ENCODE measurements at places on chromosomes 2 and 18.

DNA sequence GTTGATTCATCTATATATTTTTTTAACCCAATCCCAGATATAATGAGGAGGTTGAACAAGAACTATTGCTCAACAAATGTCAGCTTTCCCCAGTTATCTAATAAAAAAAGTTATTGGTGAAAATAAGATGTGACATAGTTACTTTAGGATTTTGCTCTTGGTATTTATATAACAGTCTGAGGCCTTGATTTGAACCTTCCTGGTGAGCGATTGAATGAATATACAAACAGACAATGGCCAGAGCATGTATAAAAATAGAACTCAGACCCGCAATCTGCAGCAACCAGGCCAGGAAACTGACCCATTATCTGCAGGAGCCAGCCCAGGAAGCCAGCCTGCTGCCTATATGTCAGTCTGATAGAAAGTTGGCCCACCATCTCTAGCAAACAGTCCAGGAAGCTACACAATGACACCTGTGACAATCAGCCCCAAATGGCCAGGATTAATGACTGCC, 81.6 kb downstream of the HS6ST1 start:
- DNase-seq = no peak

DNA sequence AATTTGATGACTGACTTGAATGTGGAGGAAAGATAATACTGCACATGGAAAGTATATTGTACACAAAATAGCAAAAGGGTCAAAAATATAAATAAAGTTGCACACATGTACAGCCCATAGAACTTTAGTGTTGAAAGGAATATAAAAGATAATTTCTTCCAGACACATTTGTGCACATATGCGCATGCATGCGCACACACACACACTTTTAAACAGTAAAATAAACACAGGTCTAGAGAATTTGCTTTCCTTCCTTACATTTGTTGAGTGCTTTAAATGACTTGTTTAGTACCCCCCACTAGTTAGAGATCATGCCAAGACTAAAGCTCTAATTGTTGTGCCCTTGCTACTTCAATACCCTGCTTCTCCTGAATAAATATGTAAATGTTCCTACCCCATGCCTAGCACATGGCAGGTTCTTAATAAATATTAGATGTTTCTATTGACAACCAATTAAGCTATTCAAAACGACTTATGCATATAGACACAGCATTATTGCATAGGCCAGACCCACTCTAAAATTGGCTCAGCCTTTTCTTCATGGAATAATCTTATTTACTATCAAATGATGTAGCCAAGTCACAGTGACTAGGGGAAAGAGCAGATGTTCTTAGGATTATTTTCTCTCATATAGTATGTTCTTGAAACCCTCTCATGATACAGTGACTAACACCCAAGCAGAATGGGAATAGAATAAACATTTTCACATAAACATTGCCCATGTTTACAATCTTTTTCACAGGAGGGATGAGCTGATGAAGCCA, 165.5 kb upstream of the ACVR2A start:
- no peak for DNase-seq

DNA sequence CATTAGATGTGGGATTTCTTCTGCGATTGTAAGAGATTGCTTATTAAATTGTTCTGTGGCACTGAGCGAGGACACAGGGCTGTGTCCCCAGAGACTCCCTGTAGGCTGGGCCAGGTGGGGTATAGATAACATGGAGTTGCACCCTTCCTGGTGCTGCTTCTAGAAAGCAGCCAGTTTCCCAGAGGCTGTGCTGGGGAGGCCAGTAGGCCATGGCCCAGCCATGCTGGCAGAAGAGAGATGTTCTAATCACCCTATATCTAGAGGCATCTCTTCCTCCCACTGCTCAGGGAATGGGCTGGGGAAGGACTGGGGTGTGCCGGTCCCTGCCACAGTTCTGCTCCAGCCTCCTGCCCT, 66.9 kb downstream of the HS1BP3 start:
- no peak for DNase-seq

GRCh38 chr2:77325395-77325794, 196.8 kb downstream of the LRRTM4 start:
- no peak for DNase-seq

DNA sequence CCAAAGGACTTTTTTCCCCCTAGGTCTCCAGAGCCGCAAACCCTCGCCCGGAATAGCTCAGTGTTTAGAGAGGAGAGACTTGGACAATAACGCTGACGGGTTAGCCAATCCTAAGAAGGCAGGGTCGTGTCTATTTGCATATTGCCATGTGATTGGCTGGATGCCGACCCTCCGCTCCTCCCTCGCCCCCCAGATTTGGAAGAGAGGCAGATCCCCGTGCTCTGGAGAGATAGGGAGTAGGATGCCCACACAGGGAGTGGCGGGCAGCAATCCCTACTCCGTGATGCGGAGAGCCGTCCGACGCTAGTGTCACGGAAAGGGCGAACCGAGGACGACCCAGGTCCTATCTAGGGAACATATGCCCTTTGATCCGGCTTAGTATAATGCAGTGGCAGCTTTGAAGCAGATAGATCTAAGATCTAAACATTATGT, 1.4 kb downstream of the WNT6 start:
- DNase-seq = no peak

DNA sequence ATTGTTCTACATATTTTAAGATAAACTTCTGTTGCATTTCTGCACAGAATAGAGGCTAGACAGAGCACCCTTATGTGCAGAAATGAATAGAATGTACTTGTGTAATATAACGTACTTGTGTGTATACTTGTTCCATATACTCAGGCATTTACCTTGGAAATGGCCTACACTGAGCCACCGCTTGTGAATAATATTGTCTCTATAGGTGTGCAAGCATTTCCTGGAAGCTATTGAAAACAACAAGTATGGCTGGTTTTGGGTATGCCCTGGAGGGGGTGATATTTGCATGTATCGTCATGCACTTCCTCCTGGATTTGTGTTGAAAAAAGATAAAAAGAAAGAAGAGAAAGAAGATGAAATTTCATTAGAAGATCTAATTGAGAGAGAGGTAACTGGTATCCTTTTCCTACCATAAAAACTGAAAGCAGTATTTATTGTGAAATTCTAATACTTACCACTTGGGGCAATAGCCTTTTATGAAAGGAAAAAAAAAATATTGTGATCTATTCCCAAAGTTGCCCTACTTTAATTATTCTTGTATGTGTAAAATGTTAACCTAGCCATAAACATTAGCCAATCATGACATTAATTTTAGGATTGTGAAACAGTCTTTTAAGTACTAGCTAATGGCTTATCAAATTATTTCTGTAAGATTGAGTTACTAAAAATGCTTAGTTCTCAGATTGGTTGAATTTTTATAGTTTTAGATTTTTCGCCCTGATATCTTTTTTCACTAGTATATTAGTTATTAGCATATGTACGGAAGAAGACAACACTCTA, 18.0 kb downstream of the ZC3H15 start:
- DNase-seq = no peak

DNA sequence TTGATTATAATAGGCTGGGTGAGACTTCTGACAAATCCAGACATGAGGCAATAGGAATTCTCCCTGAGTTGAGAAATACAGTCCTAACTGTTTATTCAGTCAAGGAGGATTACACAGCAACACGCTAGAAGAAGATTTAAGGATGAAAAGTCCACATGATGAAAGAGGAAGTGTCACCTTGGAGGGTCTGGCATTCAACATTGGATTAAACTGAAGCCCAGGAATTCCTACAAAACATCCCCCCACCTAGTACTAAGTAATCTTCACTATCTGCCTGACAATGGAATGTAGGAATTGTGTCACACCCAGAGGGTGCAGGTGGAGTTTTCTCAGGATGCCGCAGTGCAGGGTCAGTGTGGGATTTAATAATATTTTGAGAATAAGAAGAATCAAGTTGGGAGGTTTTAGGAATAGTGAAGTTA, 142.4 kb downstream of the SOCS6 start:
- DNase-seq = no peak

DNA sequence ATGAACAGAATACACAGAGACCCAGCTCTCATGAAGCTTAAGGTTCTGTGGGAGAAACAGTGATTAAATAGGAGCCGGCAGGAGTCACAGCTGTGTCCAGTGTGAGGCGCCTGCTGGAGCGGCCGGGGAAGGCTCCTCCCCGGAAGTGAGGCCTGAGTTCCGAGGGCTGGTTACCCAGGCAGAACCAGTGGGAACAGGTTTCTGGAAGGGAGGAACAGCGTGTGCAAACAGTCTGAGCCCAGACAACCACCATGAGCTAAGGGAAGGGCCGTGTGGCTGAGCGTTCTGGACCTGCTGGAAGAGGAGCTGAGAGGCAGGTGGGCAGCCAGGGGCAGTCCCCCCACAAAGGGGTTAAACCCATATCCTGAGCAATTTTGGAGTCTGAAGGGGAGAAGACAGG, 26.0 kb upstream of the NPAS2 start:
- DNase-seq = no peak

DNA sequence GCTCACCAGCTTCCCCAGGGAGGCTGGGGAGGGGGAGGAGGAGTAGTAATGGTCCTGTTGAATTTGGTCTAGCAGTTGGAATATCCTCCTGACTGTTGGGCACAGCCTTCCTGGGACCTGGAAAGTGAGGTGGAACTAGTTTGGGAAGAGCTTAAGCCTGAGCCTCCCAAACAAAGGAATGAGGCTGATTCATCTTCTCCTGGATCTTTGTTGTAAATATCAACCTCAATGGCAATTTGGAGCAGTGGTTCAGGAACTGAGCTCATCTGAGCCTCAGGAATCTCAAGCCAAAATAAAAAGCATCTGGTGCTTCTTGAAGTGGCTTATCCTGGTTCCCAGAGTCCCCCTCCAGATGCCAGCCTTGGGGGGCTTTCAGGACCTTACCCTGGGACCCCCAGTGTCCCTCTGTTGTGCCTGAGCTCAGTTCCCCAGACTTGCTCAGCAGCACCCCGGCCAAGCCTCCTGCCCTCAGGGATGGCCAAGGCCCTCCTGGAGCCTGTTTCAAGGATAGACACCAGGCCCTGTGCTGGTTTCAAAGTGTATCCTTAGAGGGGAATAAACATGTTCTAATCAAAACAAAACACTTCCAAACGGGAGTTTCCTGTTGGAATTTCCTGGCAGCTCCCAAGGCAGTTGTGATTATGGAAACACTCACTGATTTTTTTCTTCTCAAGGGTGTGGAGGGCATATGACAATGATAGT, 112.6 kb downstream of the DDX1 start:
- no peak for DNase-seq

DNA sequence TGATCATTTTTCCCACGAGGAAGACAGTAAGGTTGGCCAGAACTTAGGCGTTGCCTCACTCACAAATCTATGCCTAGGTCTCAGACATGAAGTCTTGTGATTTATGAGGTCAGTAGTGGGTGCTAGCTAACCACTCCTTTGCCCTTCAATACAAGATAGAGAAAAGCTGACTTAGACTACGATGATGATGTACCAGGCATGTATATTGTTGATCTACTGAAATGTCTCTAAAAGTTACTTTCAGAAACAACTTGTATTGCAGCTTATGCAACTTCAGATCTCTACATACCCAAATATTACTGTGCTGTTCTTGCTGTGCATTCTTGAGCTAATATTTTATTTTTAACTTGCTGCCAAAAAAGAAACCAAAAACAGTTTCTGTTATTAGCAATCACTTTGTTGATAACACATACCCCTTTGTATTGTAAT, 30.6 kb downstream of the MAPRE2 start:
- no peak for DNase-seq

GRCh38 chr18:57502624-57503023, 67.5 kb downstream of the ONECUT2 start:
- DNase-seq = no peak

DNA sequence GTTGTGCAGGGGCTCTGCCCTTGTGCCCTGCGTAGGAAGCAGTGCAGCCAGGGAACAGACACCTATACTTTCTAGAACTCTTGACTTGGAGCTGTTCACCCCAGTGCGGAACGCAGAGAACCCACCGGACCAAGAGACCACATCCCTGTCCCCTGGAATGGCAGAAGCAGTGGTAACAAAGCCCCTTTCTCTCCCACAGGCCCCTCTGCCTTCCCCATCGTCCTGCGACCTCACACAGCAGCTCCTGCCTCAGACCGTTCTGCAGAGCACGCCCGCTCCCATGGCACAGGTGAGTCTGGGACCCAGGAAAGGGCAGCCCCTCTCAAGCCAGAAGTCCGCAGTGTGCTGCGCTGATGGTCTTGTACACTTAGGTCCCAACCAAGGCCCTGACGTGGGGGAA, 24.6 kb upstream of the RPL31 start:
- no peak for DNase-seq

DNA sequence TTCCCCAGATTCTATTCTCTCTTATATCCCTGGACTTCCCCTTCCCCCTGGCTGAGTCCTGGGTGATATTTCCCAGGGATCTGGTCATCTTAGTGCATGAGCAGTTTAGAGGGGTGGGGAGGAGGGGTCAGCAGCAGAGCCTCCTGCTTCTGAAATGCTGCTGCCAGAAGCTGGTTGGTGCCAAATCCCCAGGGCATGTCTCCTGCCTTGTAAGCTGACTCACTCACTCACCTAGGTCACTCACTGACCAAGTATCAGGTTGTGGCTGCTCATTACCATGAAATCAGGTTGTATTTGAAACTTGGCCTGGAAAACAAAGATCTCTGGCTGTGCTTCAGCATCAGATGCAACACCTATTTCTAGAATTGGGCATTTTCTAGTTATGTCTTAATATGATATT, 14.3 kb downstream of the GPR39 start:
- no peak for DNase-seq

DNA sequence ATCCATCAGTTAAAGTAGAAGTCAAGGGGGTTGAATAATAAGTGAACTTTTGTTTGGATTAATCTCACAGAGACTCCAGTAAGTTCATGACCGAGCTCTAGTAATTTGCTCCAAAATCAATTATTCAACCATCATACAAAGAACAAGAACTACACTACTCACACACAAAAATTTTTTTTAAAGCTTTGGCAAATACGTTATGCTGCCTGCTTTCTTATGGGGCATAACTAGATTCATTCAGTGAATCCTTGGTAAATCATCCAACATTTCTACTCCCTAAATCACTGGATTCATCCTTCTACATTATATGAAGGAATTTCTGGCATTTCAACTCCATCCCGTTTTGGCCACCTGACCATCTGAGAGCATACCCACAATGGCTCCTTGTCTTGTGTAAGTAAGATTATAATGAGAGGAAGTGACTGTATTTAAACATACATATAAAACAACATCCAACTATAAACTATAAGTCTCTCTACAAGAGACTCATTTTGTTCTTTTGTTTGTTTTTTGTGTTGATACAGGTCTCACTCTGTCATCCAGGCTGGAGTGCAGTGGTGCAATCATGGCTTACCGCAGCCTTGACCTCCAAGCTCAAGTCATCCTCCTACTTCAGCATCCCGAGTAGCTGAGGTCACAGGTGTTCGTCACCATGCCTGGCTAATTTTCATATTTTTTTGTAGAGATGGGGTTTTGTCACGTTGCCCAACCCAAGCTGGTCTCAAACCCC, 144.2 kb upstream of the LRRTM4 start:
- DNase-seq = no peak

DNA sequence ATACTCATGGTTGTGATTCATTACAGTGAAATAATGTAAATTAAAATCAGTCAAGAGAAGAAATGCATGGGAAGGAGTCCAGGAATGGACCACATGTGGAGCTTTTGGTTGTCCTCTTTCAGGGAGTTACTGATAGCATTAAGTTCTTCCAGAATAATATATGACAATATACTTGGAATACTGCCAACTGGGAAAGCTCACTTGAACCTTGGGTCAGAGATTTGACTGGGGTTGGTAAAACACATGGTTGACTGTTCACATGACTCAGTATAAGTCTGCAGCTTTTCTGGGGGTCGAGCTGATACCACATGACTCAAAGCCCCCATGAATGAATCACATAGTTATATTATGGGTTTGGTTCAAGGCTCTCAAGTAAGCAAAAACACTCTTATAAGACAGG, 1109.0 kb upstream of the CHAC2 start:
- DNase-seq = no peak

All from stimulated activated naive CD8-positive, alpha-beta T cell treated with anti-CD3 and anti-CD28 coated beads, Interleukin-15, Interleukin-2, amounts not matched to agents 100 U/mL and 50 U/mL, for 24 hours (primary cell).